ENCODE measurements at places on chromosomes 3 and 15.

GRCh38 chr3:17986348-17986816 is 244.0 kb upstream of the TBC1D5 start:
- DNase-seq: no peak

DNA sequence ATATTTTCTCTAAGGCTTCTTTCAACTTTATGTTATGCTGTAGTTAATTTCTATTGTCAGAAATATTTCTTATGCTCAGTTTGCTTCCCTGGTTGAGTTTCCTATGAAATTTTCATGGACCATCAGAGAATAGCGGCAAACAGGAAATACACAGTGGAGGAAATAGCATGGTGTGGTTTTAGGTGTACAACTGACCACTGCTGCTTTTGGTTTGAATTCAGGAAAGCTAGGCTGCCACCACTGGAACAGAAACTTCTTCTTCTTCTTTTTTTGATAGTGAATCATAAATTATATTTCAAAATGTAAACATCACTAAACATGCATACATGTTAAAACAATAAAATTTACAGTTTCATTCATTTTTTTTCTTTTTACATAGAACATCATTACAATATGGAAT is 316.6 kb upstream of the TGFBR2 start:
- no peak for DNase-seq

GRCh38 chr3:139443186-139443585 is 33.1 kb downstream of the RBP2 start:
- DNase-seq: no peak

- no peak for DNase-seq
Observed at GRCh38 chr3:159257954-159258353, 456.1 kb downstream of the MFSD1 start.

- no peak for DNase-seq
Observed at GRCh38 chr3:194485881-194486539, 792 bp downstream of the ATP13A3 start.

GRCh38 chr3:30578479-30578878 is 27.9 kb upstream of the TGFBR2 start:
- no peak for DNase-seq

- DNase-seq: no peak
Observed at GRCh38 chr3:55362210-55362960, 124.7 kb downstream of the WNT5A start.

GRCh38 chr3:141386126-141386488 is 17.8 kb downstream of the ZBTB38 start:
- DNase-seq: no peak

- no peak for DNase-seq
Observed at GRCh38 chr3:170309046-170309445, 48.5 kb upstream of the SKIL start.

- DNase-seq: peak; percentile 71
Observed at GRCh38 chr15:75204340-75205063, 2.8 kb downstream of the C15orf39 start.

- no peak for DNase-seq
Observed at GRCh38 chr15:87752250-87752951, 504.1 kb downstream of the NTRK3 start.

GRCh38 chr3:170726976-170727661 is 141.2 kb upstream of the SLC7A14 start:
- no peak for DNase-seq

- no peak for DNase-seq
Observed at GRCh38 chr3:52774901-52775864, 2.2 kb upstream of the ITIH1 start.

GRCh38 chr15:33801954-33802353 is 166.3 kb upstream of the CHRM5 start:
- no peak for DNase-seq

DNA sequence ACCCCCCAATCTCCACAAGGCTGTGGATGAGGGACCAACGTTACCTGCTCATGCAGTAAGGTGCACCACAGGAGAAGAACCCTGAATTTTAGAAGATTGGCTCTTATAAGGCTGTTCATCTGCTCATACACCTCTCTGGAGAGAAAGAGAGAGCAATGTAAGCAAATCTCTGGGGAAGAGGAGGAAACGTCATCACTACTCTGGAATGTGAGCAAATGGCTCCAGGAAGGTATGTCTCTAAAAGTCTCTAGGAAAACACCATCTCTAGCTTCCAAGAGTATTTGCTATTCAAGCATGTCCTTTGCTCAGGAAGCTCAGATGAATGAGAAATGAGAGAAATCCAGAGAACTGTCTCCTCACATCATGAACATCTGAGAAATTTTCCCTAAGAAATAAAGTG is 235.4 kb downstream of the TBL1XR1 start:
- DNase-seq: no peak

- DNase-seq: no peak
Observed at GRCh38 chr15:58355973-58356372, 75.8 kb upstream of the LIPC start.

GRCh38 chr3:121231872-121232271 is 313.9 kb downstream of the POLQ start:
- no peak for DNase-seq

GRCh38 chr3:106839576-106840280 is 537.5 kb upstream of the CCDC54 start:
- no peak for DNase-seq

DNA sequence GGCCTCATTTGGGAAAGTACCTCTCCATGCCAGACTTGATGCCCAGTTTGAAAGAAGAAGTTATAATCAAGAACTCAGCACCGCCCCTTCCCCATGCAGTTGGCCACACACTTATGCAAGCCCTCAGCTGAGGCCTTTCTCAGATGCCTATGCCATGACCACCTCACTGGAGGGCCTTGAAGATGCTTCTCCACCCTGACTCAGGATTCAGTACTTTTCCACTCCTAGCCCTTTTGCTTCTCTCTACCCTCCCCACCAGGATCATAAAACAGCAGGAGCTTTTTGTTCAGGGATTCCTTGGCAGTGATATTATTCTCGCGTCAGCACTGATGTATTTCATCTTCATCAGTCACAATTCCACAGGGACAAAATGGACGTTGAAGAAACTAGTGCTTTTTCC is 313.5 kb downstream of the PYDC2 start:
- DNase-seq: no peak

- DNase-seq: no peak
Observed at GRCh38 chr15:89746386-89746780, 4.7 kb downstream of the MESP1 start.

DNA sequence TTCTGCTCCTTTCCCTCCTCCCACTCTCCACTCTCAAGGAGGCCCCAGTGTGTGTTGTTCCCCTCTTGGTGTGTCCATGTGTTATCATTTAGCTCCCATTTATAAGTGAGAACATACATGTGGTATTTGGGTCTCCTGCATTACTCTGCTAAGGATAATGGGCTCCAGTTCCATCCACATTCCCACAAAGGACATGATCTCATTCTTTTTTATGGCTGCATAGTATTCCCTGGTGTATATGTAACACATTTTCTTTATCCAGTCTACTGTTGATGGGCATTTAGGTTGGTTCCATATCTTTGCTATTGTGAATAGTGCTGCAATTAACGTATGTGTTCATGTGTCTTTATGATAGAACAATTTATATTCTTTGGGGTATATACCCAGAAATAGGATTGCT is 144.0 kb upstream of the MEF2A start:
- DNase-seq: no peak

GRCh38 chr15:25671132-25671531 is 192.0 kb downstream of the ATP10A start:
- DNase-seq: no peak

DNA sequence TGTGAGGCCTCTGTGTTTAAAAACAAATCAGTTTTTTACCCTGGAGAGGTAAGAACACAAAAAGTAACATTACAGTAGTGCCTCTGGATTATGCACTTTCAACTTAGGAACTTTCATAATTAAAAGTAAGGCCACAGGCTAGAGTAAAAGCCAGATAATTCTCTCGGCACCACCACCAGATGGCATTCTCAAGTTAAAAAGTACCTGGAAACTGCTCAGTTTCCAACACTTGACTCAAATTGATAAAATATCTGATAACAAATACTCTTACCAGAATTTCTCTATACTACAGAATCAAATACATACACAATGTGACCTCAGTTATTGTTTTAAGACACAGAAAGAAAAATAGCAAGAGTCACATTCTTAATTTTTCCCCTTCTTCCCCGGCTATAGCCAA is 19.9 kb downstream of the SPICE1 start:
- no peak for DNase-seq

GRCh38 chr3:160841455-160841854 is 85.4 kb downstream of the PPM1L start:
- no peak for DNase-seq

- no peak for DNase-seq
Observed at GRCh38 chr15:69290346-69291164, 8.2 kb upstream of the PAQR5 start.

DNA sequence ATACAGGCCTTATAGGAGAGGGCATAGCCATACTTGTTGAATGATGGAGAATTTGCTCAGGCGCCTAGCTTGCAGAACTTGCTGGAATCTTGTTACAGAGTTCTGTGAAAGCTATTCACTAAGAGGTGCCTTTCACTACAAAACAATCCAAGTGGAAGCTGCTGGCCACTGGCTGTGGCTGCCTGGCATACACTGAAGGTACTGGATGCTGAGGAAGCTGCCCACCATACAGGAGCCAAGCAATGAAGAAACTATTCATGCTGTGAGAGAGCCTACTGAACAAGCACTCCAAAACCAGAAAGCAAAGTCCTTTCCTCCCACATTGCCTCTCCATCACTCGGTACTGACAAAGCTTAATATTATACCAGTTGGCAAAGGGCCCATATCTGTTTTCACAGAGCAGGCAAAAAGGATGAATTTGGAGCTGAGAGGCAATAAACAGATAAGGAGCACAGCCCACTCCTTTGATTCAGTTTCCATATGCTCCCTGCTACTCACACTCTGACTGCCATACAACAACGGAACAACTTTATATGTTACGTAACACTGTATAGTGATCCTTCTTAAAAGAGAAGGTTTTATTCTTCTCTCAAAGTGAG is 192.6 kb upstream of the ALCAM start:
- no peak for DNase-seq

DNA sequence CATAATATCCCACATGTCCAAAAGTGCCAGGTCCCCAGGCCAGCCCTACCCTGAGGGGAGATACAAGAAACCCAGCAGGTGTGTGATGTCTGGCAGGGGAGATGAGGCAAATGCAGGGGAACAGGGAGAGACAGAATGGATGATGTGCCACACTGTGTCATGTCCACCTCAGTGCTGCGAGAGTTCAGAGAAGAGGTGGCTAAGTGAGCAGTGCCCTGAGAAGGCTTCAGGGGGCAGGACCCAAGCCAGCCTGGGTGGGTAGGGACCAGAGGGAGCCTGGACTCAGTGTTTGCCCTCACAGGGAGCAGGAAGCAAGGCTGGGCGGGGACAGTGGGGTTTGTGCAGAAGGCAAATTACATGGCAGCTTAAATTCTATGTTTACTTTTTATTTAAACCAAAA is 61.2 kb downstream of the KLHL6 start:
- no peak for DNase-seq
